Fibroblast of lung (primary cell): ENCODE measurements at places on chromosomes 12 and 14. TPM values are rescaled to one million over a fixed set of nuclear protein-coding genes. Genes with fewer than 3 reads are reported as not detected.

WBP11 gene
- total RNA-seq: 8.0 and 10.6 TPM in 2 replicates

TTC6 gene
- under 0.01 and 0.17 TPM in 2 replicates for total RNA-seq

NXPH4 gene
- 0.50 and 1.0 TPM in 2 replicates for total RNA-seq

LRRIQ1 gene
- under 0.01 TPM in 2 replicates for total RNA-seq

ACRBP gene
- total RNA-seq: under 0.01 and 0.33 TPM in 2 replicates

PRDM4 gene
- 18.2 and 22.5 TPM in 2 replicates for total RNA-seq

DBX2 gene
- total RNA-seq: not detected in 2 replicates

FOXA1 gene
- under 0.01 TPM in 2 replicates for total RNA-seq

A2M gene
- total RNA-seq: 95.0 and 239 TPM in 2 replicates

CEBPE gene
- total RNA-seq: not detected in 2 replicates

PGF gene
- total RNA-seq: 4.6 and 7.6 TPM in 2 replicates

OR6C3 gene
- total RNA-seq: not detected in 2 replicates
